T-helper 17 cell (primary cell): ENCODE measurements at places on chromosomes 16 and 17. TPM values are rescaled to one million over a fixed set of nuclear protein-coding genes. Genes with fewer than 3 reads are reported as not detected.

DNA sequence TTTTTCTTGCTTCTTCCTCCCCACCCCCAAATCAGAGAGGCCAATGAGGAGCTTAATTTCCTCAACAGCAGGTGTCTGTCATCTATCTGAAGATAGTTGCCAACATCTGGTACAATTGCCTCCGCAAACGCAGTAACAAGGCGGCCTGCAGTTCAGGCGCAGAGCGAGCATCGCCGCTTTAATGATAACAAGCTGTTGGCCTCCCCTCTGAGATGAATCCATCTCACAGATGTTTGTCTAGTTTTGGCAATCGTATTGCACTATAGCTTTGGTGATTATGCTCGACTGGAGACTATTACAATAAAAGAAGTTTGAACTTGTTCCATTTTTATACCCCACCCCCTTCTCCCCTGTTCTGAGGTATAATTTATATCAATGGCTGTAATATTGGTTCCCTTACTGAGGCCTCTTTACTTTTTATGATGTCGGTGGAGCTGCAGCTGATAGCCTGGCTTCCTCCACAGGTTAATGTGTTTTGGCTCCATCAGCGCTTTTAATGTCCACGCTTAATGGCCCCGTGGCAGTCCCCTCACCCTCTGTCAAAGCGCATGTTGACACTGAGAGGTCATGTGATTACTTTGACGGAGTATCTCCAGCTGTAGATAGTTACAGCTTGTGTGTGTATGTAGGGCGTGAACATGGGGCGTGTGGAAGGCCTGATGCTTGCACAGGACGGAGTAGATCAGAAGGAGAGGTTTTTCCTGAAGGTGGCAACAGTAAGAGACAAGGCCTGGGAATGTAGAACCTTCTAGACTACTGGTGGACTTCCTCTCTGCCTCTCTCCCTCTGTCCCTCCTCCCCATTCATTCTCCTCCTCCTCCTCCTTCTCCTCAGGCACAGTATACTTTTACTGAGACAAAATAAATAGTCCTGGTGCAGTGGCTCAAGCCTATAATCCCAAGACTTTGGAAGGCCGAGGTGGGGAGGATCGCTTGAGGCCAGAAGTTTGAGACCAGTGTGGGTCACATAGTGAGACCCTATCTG, 164.7 kb downstream of the MSI2 start:
- no peak for DNase-seq

GRCh38 chr17:28743243-28744103, at the start of gene TRAF4:
TRAF4 (plus strand) TSS chr17:28744011; CDS start chr17:28744113, 102 bp downstream.
- peak; percentile 60 for DNase-seq

Gene IL4R
- total RNA-seq: 173 TPM

- no peak for DNase-seq
These were observed 57.2 kb upstream of the NLK start for GRCh38 chr17:27985306-27985705.

- no peak for DNase-seq
These were observed 16.3 kb downstream of the MPP3 start for GRCh38 chr17:43816336-43817320.
